ENCODE measurements at places on chromosomes 11 and 22. TPM values are rescaled to one million over a fixed set of nuclear protein-coding genes. Genes with fewer than 3 reads are reported as not detected.

GRCh38 chr11:131600628-131601027, 230.2 kb downstream of the NTM start:
- no peak for DNase-seq

GRCh38 chr11:629237-629583, 2.2 kb upstream of the SCT start:
- no peak for DNase-seq

RHOD gene
- 10.0 TPM for total RNA-seq

- no peak for DNase-seq
Measured at GRCh38 chr11:1397862-1398527, 8.3 kb downstream of the BRSK2 start.

OOSP4A gene
- not detected for total RNA-seq

DNA sequence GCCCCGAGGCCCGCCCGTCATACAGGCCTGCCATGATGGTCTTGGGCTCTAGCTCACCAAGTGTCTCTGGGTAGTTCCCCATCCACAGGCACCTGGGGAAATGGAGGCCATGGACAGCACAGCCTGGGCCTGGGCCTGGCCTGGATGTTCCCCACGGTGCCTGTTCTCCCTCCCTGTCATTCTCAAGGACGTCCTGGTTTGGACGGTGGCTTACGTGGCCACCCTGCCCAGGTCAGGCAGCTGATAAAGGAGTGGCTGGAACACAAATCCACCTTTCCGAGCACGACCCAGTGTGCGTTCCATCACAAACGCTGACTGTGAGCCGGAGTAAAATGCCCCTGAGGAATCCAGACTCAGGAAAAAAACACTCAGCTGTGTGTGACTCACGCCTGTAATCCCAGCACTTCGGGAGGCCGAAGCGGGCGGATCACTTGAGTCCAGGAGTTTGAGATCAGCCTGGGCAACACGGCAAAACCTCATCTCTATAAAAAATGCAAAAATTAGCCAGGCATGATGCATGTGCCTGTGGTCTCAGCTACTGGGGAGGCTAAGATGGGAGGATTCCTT, 41.2 kb upstream of the TESMIN start:
- no peak for DNase-seq

GRIA4 gene
- total RNA-seq, result not detected

BATF2 gene
- total RNA-seq, result not detected

DNA sequence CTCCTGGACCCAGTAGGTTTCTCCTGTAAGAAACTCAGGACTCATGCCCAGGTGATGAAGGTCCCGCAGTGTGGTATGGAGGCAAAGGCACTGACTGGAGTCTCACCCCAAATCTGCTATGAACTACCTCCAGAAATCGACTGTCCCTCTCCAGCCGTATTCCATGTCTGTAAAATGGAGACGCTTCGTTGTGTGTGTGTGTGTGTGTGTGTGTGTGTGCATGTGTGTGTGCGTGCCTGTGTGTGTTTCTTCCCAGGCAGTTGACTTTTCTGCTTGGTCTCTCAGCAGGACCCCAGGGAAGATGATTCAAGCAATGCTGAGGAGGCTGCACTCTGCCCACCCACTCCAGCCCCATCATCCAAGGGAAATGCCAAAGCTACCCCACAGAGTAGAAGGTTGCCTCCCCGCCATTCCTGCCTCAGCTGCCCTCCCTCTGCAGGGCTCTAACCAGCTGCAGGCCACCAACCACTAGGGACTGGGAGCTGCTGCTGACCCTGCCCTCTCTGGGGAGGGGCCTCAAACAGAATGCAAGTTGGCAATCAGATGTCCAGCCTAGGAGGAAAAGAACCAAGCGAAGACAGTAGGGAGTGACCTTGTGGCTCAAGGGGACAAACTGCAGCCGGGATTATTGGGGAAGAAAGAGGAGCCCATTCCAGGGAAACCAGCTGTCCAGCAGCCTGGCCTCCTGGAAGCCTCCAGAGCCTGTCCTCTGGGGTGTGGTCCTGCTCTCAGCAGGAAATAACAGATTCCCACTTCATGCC, 56.2 kb downstream of the SLC22A12 start:
- DNase-seq, result no peak

DNA sequence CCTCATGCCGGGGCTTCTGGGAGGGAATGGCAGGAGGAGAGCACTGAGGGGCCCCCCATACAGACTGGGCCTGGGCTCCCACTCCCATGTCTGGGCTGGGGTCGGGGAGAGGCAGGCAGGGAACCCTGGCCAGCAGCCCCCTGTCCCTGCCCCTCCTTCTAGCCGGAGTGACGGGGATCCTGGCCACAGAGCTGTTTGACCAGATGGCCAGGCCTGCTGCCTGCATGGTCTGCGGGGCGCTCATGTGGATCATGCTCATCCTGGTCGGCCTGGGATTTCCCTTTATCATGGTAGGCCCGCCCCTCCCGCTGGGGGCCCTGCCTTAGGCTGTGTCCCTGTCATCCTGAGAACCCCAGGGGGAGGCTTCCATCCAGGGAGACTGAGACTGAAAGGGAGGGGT, 10.0 kb upstream of the MIF start:
- no peak for DNase-seq

MYEOV gene
- total RNA-seq, result 1.4 TPM

SPON1 gene
- total RNA-seq, result 139 TPM

- DNase-seq, result no peak
Measured at GRCh38 chr22:19596680-19597398, 72.6 kb upstream of the CLDN5 start.

DNA sequence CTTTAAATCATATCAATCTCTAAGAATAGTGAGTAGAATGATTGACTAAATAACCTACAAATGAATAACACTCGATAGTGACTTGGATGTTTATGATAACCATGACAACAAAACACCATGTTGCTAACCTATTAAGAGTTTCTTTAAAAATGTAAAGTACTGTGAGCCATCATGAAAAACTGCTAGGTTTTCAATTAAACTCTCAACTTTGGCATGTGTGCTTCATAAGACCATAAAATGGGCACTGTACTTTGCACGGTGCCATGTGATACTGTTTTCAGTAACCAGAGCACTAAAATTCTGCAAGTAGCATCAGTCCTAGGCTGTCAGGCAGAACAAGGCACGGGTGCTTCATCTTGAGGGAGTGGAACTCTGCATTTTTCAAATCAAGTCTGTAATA, 96.2 kb upstream of the TRIM77 start:
- no peak for DNase-seq

OR8D1 gene
- total RNA-seq, result not detected

DNA sequence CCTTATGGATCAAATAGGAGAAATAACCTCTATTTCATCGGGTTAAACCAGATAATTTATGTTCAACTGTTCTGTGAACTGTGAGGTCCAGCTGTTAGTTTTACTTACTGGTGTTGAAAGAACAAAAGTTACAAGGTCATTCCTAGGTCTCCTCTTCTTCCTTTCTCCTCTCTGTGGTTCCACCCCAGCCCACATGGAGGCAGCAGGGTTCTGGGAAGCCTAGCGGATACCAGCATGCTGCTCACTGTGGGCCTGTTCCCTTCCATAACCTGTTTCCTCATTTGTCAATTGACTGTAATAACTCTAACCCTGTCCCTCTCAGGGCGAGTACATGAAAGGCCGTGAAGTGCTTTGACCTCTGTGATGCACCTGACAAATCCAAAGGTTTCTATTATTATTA, 27.8 kb downstream of the RELT start:
- DNase-seq, result no peak

MYOD1 gene
- total RNA-seq, result not detected

MS4A2 gene
- 0.62 TPM for total RNA-seq

SEPTIN3 gene
- not detected for total RNA-seq

DNA sequence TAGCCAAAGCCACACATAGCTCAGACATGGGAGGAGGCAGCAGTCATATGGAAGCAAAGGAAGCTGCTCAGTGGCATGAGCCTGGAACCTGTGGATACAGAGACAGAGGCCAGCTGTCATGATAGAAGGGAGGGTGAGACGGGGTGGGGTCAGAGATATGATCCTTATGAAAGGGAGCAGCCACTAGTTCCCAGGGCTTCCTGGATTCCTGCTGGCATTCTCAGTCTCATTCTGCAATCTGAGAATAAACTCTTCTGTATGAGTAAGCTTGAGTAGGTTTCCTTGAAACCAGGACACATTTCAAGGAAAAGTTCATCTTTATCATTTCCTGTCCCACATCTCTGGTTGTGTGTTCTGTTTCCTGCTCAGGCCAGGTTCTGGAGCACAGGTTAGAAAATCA, 220.2 kb upstream of the SNX19 start:
- DNase-seq, result no peak

TREH gene
- not detected for total RNA-seq

GRCh38 chr11:130813196-130813595, 103.1 kb downstream of the SNX19 start:
- no peak for DNase-seq

PGA5 gene
- total RNA-seq, result not detected

DNA sequence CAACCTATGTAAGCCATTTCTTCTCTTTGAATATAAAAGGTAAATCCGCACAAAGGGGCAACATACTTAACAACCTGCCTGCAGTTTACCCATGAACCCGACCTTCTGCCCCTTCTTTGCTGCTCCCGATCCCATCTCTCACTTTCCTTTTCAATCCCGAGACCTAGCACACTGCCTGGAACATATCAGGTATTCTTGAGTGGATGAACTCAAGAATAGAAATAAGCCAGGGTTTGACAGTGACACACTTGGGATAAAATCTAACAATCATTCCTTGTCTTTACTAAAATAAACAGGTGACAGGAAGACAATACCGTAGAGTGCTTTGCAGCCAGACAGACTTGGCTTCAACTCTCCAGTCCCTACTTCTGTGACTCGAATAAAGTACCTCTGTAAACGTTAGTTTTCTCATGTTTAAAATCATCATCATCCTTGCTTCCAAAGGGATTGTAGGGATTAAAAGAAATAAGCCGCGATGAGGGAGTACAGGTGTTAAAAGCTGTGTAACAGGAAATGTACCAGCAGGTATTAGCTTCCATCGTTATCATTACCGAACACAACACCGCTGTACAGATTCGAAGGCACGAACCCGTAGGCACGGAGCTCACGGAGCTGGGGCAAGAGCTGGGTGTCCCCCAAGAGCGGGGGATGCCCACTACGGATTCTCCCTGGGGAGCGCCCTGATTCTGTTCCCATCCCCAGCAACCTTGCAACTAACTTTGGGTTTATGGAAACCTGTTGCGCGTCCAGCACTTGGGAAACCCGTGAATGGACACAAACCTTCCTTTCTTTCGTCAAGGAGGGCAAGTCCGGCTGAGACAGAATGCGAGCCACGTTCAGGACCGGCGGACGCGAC, 720 bp downstream of the UFD1 start:
- peak; percentile 18 for DNase-seq

GRCh38 chr11:68117853-68118470, 3.2 kb downstream of the CHKA start:
- no peak for DNase-seq

PDE3B gene
- total RNA-seq, result 5.3 TPM

DNA sequence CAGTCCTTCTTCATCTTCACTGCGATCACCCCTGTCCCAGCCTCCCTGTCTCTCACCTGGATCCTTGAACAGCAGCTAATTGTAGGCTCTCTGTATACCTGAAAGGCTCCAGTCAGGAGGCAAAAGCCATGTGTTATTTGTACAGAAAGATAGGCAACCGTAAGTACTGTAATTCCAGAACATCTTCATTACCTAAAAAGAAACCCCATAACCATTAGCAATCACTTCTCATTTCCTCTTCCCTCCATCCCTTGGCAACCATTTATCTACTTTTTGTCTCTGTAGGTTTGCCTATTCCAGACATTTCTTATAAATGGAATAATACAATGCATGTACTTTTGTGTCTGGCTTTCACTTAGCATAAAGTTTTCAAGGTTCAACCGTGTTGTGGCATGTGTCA, 17.8 kb downstream of the NAGA start:
- no peak for DNase-seq

DNA sequence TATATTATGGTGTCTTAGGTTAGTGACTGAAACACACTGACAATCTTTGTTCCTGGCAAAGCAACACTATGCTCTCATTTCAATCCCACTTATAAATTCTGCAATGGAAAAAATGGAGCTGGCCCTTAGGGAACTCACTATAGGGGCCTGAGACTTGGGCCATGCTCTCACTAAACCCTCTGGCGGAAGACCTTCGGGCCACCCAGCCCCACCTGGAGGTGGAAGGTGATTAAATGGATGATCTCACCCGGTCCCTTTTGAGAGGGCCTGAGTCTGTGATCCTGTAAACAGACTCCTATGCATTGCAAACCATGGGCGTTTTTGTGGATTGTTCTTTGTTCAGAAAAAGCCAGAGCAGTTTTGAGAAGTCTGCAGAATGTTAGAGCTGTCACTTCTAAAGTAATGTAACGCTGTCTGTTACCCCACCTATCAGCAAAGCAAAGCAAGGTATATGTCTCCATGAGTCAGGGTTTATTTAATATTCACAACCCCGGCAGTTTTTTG, 17.0 kb upstream of the CDON start:
- no peak for DNase-seq

- DNase-seq, result no peak
Measured at GRCh38 chr11:38751421-38751820, 2153.4 kb upstream of the RAG2 start.

DNA sequence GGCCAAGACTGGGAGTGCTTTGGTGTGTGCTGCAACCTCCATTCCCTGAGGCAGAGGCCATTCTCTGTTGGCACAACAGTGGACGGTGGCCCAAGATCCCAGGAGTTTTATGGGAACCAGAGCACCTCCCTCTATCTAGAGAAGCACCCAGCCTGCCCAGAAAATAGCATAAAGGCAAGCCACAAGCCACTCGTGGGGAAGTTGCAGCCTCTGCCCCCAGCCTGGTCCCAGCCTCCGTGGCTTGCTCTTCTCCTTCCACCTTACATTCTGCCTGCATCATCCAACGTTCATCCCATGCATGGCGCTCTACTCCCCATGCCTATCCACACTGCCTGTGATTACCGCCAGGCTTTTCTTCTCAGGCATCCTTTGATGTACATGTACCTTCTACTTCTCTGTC, 15.8 kb downstream of the IL17RA start:
- no peak for DNase-seq

DNA sequence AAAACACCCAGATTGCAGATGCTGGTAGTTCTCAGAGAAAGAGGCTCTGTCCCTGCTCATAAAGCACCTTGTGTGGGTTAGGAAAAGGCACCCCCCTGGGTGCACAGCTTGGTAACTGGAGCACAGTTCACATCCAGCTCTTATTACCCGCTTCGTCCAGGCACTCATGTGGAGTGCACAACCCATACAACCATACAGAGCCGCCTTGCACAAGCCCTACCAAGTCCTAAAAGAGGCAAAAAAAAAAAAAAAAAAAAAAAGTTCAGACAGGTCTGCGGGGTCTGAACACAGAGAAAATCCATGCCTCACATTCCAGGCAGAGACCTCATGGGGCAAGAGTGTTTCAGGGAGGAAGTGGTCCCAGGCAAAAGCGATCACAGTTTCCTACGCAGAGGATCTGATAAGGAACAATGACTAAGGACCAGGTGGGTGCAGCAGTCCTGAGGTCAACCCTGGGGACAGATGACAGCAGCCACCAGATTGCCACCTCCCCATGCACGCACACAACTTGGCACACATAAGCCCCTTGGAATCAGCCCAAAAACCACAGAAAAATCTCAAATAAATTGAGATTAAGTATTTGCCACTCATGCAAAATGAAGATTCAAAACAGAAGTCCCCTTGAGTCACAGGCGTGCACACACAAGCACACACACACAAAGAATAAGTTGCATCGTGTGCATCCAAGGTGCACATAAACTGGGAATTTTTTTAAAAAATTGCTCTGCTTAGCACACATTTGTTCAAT, 12.3 kb downstream of the MB start:
- DNase-seq, result no peak

APOBEC3H gene
- total RNA-seq, result 0.69 TPM

Measured in uterus (tissue), 4 donors.